ENCODE measurements at places on chromosomes 1 and 21.

GRCh38 chr1:85628791-85629531, 48.4 kb downstream of the CCN1 start:
- DNase-seq, result peak; percentile 98

DNA sequence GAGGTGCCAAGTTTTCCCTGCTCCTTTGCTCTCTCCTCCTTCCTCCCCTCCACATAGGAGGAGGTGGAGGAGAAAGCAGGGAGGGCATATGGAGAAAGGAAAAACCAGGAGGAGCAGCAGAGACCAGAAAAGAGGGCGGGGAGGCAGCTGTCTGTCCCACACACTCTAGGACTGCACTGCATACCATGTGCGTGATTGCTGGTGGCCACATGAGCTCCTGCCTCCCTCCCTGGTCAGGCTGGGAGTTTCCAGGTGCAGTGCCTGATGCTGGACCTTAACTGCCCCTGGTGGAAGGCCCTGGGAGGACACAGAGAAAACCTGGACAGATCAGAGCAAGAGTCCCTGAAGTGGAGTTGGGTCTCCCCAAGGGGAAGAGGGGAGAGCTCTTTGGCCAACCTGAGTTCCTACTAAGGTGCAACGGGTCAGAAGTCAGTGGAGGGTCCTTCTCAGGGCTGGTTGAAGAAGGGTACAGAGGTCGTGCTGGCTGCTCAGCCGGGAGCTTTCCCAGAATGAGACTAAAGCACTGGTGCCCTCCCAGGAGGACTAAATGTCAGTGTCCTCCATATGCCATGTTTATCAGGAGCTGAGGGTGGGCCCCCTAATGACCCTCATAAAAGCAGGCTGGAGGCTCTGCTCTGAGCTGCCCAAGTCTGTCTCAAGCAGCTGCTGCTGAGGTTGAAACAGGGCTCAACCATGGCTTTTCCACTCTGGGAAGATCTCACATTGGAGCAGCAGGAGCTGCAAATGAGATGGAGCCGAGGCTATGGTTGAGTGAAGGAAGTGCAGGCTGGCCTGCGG, 3.5 kb upstream of the LGR6 start:
- no peak for DNase-seq

GRCh38 chr1:16920951-16921350, 780 bp upstream of the CROCC start:
- DNase-seq, result no peak

DNA sequence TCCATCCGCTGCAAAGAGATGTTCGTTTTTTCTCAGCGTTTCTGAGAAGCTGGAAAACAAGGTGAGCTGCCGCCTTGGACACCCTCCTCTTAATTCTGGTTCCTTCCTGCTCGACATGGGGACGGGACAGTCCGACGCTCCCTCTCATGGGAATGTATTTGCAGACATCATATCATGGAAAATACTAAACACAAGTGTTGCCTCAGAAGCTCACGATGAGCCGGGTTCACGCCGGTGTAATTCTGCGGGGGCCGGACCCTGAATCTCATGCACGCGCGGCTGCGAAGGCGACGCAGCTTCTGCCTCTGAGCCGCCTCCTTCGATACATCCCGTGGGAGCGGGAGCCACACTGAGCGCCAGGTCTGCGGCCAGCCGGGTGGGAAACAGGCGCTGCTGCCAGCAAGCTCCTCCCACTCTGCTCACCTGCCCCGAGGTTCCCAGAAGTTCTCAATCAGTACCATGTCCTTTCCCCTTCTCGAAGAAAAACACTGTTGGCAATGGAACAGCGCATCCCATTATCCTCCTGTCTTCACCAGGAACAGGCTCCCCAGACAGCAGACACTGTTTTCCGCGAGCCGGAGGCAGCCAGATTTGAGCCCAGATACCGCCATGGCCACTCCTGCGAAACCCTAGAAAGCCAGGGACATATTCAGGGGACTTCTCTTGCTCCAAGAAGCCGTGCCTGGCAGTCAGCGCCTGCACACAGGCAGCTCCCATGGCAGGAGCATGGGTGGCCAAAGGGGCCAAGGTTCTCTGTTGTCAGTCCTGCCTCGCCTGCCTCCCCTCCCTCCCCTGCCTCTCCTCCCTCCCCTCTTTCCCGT, 98.0 kb downstream of the WDR4 start:
- no peak for DNase-seq

- DNase-seq, result no peak
These were observed 187.6 kb upstream of the NRIP1 start for GRCh38 chr21:15252431-15252830.

DNA sequence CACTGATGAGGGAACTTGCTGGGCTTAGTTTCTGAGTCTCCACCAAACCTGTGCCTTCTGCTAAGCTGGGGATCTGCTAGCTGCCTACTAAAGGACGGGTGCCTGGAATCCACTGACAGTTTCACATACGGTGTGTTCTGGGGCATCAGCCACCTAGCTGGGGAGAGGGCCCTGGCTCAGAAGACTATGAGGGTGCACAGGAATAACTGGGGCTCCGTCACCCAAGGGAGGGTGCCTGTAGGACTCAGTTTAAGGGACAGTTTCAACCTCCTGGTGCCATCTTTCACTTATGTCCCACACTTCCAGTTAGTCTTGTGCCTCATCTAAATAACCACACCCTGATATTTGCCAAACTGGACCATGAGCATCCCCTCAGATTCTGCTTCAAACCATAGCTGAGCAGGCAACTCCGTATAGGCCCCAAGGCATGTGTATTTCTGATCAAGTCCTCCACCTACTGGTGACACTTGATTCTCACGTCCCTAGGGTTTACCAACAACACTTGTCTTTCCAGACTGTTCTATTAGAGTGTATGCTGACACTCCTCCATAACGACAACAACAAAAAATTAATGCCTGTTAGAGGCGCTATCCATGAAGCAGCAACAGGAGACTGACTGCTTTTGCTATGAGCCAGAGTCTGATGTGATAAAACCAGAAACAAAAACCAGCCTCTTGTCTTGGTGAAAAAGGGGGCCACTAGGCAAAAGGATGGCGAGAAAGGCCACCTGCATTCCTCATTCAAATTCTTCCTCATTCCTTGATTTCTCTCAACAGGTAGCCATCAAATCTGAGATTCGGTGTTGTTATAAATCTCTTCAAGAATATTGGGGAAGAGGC, 55.0 kb upstream of the PAXBP1 start:
- peak; percentile 68 for DNase-seq

- peak; percentile 67 for DNase-seq
These were observed 9.8 kb upstream of the IPO9 start for GRCh38 chr1:201818971-201819750.

- DNase-seq, result peak; percentile 42
These were observed 7.7 kb downstream of the AIM2 start for GRCh38 chr1:159068886-159069285.

- DNase-seq, result peak; percentile 87
These were observed 88.2 kb upstream of the PALMD start for GRCh38 chr1:99557546-99558202.

DNA sequence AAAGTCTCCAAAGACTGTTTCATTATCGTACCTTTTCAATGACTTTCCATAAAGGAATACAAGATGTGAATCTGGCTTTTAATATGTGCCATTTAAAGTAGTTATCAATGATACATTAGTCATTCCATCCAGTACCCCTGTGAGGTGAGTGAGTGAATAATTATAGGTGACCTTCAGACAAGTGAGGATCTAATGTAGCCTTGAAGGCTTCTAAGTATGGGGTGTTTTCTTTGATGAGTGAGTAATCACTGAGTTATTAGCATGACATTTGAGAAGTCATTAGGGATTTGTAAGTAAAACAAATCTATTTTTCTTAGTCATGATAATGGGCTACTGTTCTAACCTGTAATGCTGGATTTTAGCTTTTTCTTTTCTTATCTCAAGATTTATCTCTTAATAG, 831.4 kb downstream of the ADGRL2 start:
- no peak for DNase-seq

GRCh38 chr1:225962440-225962975, 21.5 kb upstream of the LEFTY2 start:
- no peak for DNase-seq

GRCh38 chr1:50232336-50232735, 123.6 kb downstream of the ELAVL4 start:
- DNase-seq, result no peak

DNA sequence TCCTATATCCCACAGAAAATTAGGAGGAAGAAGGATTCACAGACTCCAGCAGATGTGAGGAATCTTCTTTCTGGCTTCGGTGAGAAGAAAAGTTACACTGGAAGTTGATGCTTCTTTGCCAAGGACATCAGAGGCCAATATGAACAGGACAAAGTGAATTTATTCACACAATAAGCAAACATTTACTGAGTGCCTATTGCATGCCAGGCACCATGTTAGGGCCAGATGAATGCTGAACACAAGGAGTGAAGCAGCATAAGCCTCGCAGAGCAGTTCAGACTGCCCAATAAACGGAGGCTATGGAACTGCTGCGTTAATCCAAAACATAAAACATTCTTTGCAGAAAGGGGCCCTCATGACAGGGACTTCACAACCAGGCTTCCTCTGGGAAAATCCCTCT, 114.6 kb downstream of the LMX1A start:
- DNase-seq, result no peak

DNA sequence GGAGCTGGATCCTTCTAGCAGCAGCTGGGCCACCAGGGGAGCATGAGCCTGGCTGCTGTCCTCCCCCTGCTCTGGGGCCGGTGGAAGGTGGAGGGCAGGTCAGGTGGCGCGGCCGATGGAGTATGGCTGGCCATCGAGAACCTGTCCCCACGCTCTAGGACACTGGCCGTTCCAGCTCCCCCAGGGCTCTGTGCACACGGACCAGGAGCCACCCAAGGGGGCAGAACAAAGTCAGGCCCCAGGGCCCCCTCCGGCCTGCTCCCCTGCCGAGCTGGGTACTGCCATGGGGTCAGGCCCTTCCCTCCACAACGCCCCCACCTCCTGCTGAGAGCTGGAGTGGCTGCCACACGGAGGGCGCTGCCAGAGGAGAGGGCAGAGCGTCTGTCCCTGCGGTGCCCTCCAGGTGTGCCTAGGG, 4.5 kb upstream of the PLCH2 start:
- DNase-seq, result no peak

GRCh38 chr21:36422279-36423098, 37.3 kb downstream of the CHAF1B start:
- peak; percentile 65 for DNase-seq

GRCh38 chr1:64471218-64472039, 1.5 kb downstream of the CACHD1 start:
- peak; percentile 38 for DNase-seq

GRCh38 chr1:241839369-241839979, 8.5 kb upstream of the EXO1 start:
- no peak for DNase-seq

DNA sequence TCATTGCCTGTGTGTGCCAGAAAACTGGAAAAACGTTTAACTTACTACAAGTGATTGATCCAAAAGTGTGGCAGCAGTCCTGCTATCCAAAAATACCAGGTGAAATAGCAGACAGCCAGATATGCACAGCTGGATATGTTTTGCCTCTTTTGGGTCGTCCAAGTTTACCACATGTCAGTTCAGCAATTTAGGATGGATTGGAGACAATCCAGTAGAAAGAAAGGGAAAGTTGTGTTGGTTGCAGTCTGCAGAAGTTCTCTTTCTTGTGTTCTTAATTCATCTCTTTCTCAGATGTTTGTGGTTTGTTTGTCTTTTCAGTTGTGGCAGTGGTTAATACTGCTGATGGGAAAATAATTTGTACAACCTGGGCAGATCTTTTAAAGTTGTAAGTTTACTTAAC, 645.0 kb downstream of the PTPRC start:
- DNase-seq, result no peak

GRCh38 chr21:24727803-24728440, 879.4 kb downstream of the MRPL39 start:
- peak; percentile 55 for DNase-seq

DNA sequence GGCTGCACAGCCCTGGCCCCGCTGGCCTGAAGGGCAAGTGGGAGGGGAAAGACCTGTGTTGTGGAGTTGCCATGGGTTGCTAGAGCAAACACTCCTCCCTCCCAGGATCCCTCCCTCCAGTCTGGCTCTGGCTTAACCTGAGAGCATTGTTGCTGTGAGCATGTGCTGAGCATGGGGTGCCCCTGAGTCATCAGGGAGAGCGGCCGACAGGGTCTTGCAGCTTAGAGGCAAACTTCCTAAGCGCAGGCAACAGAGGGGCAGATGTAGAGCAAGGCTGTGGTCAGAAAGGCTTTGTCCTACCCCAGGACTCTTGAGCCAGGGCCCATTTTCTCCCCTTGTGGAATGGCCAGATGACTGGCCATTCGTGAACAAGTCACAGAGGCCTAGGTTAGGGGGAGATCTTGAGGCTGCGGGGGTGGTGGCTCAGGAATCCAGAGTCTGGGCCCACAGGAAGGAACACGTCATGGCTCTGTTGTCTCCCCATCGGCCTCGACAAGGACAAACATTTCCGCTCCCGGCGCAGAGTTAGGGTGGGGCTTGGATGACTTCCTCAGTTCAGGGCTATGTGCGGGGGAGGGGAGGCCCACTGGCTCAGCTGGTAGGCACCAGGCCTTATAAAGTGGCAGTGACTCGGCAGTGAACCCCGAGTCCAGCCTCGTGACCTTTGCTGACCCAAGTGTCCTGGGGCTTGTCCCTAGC, 362 bp upstream of the DYNLT4 start:
- peak; percentile 99 for DNase-seq

DNA sequence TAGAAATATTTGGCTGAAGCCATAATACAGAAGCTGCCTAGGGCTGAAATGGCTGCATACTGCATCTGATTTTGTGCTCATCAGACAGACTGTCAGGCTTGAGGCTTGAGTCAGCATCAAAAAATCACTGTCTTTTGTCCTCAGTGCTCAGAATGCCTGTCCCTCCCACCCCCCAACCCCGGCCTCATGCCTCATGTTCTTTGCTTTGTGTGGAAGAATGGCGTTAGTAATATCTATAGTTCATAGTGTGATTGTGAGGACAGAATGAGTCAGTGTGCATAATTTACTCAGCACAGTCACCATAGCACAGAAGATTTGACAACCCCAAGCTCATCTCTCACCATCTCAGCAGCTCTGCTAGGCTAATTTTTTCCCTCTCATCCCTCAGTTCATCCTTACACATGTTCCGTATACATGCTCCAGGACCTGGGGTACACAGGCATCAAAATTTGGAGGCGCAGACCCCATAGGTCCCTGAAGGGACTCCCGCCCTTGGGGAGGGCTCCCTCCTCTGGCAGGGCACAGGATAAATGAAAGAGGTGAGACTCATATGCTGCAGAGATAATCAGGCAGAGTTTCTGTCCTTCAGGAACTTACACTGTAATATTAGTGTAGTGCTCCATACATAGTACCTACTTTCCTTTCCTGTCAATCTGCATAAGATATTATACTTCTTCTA, 159.1 kb upstream of the C8B start:
- DNase-seq, result peak; percentile 84

DNA sequence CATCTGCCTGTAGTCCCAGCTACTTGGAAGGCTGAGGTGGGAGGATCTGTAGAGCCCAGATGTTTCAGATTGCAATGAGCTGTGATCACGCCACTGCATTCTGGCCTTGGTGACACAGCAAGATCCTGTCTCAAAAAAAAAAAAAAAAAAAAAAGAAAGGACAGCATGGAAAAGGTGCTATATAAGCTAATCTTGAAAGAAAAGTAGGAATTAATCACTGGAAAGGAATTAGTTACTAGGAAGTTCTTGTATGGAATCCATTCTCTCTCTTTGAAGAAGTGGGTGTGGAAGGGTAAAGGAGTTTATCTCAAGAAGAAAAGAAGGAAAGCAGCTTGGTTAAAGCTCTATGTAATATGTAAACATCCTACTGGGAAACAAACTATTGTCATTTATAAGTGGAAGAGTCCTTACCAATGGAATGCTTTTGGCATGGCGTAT, 339.2 kb downstream of the DPYD start:
- peak; percentile 51 for DNase-seq

- no peak for DNase-seq
These were observed 58.7 kb downstream of the TNN start for GRCh38 chr1:175126347-175126746.
